ENCODE measurements at places on chromosomes 1 and 21.
A peak's percentile ranks its signal among the peaks of the same experiment; 100 is the strongest.

DNA sequence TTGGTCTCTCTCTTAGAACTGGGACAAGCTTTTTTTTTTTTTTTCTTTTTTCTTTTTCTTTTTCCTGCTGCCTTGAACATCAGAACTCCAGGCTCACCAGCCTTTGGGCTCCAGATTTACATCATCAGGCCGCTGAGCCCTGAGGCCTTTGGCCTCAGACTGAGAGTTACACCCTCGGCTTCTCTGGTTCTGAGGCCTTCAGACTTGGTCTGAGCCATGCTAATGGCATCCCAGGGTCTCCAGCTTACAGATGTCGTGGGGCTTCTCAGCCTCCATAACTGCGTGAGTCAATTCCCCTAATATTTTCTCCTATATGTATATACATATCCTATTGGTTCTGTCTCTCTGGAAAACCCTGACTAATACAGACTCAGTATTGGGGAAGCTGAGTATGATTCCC, 36.5 kb upstream of the RC3H1 start:
- DNase-seq, result no peak

- no peak for DNase-seq
These were observed 154.3 kb upstream of the USP24 start for GRCh38 chr1:55369474-55369873.

DNA sequence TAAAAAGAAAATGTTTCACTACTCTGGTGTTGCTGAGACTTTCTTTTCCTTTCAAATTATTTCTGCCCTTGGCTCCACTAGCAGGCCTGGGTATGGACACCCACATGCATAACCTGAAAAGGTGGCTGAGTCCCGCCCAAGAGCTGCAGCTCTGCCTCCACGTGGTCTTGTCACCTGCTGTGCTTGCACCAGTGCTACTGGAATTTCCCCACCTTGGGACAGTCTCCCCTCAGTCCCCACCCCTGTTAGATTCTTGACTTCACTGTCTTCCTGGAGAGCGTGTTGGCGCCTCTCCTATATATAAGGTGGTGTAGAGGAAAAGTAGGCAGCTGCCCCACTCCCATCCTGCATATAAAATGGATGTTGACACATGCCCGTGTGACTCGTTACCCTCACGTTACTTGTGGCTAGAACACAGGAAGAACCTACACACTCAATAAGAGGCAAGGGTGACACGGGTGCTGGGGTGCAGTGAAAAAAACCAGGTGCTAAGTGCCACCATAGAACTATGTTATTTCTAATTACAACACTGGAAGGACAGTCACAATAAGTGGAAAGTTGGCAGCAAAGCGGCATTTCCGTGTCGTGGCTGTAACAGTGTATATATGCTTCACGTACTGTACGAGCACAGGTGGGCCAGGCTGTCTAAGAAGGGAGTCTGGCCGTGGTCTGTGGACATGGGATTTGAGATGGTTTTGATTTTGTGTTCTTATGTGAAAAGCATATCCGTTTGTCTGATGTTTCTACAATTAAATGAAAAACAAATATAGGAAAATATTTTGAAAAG, 61.0 kb downstream of the POFUT2 start:
- DNase-seq, result no peak

GRCh38 chr1:11054181-11054580, 5.6 kb downstream of the SRM start:
- no peak for DNase-seq

DNA sequence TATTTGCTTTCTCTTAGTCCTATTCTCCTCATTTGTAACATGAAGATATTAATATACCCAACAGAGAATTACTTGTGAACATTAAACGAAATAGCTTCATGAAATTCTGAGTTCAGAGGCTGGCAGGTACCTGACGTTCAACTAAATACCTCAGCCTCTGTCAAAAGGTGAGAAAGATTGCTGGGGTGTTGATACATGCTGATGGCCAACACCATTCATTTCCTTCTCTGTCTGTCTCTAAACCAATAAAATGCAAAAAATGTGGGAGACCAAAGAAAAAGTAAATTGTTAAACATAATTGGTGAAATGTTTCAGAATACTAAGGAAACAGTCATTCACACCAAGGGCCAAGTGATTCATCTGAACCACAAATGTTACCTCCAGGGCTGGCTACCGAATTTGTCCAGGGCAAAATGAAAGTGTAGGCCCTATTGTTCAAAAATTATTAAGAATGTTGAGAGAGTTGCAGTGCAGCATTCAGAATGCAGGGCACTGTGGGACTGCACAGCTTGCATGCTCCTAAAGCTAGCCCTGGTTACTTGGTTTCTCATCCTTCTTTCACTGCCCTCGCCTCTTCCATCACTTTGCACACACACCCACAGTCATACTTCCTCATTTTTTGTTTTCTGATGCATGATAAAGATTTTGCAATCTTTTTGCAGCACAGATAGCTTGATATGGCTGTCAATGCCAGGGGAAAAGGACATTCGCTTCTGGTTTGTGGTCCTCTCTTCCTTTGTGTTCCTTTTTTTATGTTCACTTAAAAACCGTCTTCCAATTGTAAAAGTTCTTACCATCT, 414.3 kb upstream of the NR5A2 start:
- DNase-seq, result no peak

GRCh38 chr1:45924736-45925135, 121.3 kb downstream of the MAST2 start:
- peak; percentile 15 for DNase-seq

DNA sequence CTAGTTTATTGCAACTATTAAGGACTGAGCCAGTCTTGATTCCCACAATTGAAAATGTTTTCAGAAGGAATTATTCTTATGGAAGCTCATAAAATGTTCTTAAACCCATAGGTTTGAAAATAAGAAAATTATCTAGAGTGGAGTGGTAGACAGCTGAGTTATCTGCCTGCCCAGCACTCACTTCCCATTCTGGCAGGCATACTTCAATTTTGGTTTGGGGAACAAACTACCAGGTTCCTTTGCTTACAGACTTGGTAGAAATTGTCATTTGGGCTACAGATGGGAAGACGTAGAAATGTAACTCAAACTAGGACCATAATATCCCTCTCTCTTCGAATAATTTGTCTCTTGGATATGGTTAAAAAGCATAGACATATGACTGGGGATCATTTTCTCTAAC, 18.4 kb downstream of the JUN start:
- no peak for DNase-seq

- no peak for DNase-seq
These were observed 467.9 kb downstream of the SIPA1L2 start for GRCh38 chr1:232162001-232162400.

DNA sequence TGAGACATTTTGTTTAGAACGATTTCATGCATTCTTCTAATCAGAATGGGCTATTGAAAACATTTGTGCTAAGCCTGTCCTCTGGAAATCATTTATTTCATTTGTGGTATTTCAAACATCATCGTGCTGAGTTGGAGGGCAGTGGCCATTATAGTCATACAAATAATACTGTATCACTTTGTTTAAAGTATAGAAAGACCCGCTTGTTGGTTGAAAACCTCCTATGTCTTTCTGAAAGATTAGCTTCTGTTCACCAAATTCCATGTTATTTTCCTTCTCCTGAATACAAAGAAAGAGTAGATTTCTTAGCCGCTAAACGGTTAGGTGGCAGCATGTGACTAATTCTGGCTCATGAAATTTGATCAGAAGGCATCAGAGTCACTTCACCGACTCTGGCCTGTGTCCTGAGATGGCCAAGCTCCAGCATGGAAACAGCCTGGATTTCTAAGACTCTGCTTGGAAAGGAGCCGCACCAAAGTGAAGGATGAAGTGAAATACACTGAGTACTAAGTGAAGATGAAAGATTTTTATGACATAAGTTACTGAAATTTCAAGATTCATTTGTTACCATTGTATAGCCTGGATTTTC, 355.1 kb downstream of the USP25 start:
- DNase-seq, result no peak

DNA sequence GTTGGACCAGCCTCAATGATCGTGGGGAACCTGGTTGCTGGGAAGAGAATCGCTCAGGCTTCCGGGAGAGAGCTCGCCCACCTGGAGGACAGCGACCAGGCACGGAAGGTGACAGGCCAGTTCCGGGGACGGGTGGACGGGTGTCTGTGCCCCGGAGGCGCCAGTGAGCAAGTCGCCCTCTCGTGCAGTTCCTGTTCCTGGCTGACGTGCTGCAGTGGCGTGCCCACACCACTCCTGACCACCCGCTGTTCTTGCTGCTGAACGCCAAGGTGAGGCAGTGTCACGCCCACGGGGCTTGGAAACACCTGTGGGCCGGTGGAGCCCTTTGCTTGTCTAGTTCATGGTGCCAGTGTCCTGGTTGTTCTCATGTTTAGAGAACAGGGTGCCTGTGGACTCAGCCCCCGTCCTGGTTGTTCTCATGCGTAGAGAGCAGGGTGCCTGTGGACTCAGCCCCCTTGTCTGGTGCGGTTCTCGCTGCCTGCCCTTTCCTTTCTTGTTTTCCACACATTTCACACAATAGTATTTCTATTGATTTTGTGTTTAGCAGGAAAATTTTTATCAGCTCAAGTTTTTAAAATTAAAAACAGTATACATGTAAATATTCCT, 53.1 kb downstream of the S100B start:
- peak; percentile 29 for DNase-seq

DNA sequence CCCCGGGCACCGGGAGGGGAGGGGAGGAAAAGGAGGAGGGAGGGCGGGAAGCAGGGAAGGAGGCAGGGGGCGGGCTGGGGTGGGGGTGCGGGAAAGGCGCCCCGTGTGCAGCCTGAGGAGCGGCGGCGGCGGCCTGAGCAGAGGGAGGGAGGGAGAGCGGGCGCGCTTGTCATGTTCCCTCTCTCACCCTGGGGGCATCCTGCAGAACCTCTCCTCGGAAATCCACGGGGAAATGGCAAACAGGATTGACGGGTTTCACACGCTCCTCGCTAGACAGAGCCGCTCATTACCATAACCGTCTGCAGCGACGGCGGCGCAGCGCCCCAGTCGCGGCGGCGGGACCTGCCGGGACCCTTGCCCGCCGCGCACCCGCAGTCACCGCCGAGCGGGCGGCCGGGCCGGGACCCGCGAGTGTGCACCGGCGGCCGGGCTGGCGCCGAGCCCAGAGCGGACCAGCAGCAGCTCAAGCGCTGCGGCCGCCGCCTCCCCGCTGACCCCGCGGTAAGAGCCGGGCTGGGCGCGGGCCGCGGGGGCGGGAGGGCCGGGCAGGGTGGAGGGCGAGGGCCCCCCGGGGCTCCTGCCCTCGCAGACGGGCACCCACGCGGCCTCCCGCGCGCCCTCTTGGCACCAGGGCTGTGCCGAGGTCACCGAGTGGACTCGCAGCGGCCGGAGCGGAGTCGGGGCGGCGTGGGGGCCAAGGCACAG, at the start of gene SERTAD4:
SERTAD4 (plus strand) TSS at position 286 of the 705 bp plus-strand sequence. CDS start 5,165 bp downstream, outside the sequence.
- peak; percentile 57 for DNase-seq

- no peak for DNase-seq
These were observed 59.3 kb upstream of the PTGS2 start for GRCh38 chr1:186739515-186739914.

DNA sequence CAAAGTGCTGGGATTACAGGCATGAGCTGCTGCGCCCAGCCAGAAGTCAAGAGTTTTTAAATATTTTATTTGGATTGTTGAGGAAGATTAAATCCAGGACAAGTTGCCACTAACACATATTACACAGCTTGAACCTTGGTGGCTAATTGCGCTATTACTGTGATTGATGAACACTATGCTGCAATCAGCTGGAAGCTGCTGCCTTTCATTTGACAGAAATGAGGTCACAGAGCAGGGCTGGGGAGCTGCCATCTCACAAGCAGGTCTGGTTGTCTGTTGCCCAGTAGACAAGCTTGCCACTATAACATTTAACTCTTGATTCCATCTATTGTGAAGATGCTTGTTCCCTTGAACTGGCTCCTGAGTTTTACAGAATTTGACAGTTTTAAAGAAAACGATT, 37.4 kb upstream of the NRDC start:
- peak; percentile 32 for DNase-seq
